ENCODE measurements at places on chromosomes 1 and 21. TPM values are rescaled to one million over a fixed set of nuclear protein-coding genes. Genes with fewer than 3 reads are reported as not detected.

The WDR47 gene
- 7.6 TPM for total RNA-seq

GRCh38 chr1:226201029-226201593, 14.6 kb upstream of the ACBD3 start:
- H3K27me3 ChIP-seq, result peaks cover 2% of the 10 kb centered on the region
- no peak overlapping the region for H3K27ac ChIP-seq

DNA sequence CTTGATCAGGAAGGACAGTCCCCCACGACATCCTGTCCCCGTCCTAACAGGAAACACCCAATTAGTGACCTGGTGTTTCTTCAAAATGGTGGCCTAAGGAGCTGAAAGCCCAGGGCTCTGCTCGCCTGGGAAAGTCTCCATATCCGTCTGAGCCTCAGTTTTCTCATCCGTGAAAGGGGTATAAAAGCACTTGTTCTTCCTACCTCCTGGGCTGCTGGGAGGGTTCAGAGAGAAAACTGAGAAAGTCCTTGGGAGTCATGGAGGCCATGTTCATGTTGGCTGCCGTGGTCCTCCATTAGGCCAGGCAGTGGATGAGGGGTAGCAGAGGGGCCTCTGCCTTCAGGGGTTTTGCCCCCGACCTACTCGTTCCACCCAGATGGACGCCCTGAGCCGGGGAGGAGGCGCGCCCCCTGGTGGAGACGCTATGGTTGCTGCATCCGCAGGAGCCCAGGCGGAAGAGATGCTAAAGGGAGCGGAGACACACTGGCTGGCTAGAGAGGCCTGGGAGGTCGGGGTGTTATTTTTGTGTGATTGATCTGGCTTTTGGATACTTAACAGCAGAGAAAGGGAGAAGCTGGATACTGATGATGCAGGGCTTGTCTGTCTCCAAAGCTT, 113.5 kb downstream of the PRDM2 start:
- H3K4me1 ChIP-seq, result peaks cover 10% of the 10 kb centered on the region
- peak; percentile 83 for DNase-seq
- H3K36me3 ChIP-seq, result no peaks in the 10 kb centered on the region
- no peak overlapping the region for H3K4me3 ChIP-seq

- no peak for DNase-seq
- no peaks in the 10 kb centered on the region for H3K4me1 ChIP-seq
- no peaks in the 10 kb centered on the region for H3K36me3 ChIP-seq
- H3K27me3 ChIP-seq, result no peaks in the 10 kb centered on the region
- H3K4me3 ChIP-seq, result no peak overlapping the region
- H3K27ac ChIP-seq, result no peak overlapping the region
Measured at GRCh38 chr1:246805135-246805716, 81.0 kb downstream of the SCCPDH start.

DNA sequence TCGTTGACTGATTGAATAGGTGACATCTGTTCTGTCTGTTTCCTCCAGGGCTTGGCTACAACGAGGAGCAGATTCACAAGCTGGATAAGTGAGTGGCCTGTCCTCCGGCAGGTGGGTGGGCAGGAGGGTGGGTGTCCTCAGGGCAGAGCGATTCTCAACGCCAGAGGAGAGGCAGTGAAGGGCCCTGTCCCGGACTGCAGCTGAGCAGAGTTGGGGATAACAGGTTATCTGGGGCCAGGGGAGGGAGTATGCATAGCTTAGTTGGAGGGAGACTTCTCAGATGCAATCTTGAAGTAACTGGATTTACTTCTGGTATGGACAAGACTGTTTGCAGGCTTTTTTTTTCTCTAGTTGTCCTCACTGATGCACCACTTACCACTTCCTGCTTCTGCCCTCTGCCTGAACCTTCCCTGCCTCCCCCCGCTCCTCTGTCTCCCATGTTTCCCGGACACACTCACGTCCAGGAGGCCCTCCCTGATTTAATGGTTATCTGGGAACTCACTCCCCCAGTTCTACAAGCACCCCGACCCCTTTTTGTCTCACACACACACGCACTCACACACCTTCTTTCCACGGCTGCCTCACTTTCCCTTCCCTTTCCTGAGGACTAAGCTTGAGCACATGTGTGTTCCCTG, 16.4 kb upstream of the RASSF5 start:
- peak overlapping the region; percentile 9 for H3K27ac ChIP-seq
- no peaks in the 10 kb centered on the region for H3K27me3 ChIP-seq
- H3K4me3 ChIP-seq, result no peak overlapping the region

GRCh38 chr1:182069028-182069466, 7.5 kb upstream of the ZNF648 start:
- H3K27me3 ChIP-seq, result peaks cover 15% of the 10 kb centered on the region
- H3K4me3 ChIP-seq, result no peak overlapping the region
- no peak overlapping the region for H3K27ac ChIP-seq
- peak; percentile 64 for DNase-seq
